ENCODE measurements at places on chromosomes 4 and X.

GRCh38 chrX:47706575-47706974, 47.6 kb upstream of the UXT start:
- no peak for DNase-seq

DNA sequence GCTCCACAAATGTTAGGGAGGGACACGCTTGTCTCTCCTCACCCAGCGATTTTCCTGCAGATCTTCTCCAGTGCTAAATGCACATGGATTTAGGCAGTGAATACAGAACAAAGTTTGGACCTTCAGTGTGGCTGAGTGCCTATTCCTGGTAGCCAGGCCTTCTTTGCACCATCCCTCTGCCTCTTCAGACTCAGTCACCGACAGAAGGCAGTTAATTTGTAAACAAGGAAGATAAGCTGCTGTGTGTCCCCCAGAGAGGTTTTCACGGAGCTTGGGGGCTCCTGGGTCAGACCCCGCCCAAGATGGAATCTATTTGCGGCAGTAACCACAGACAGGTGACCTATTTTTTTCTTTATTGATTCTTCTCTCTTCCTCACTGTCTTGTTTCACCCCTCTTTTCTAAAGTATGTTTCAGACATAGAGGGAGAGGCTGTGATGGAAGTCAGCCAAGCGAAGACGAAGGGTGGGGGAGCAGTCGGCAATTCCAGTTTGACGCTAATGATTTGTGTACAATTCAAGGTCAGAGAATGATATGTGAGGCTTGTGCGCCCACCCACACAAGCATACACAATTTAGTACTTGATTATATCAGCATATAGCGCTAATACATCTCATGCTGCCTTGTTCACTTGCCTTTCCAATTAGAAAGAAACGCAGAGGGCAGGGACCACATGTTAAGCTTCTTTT, 200.8 kb downstream of the MGST2 start:
- DNase-seq = no peak

- no peak for DNase-seq
Observed at GRCh38 chr4:162841753-162842152, 324.9 kb downstream of the NAF1 start.

GRCh38 chrX:25003066-25003849, 12.5 kb downstream of the ARX start:
- no peak for DNase-seq

- peak; percentile 52 for DNase-seq
Observed at GRCh38 chr4:9969526-9970398, 51.5 kb downstream of the SLC2A9 start.

Data from activated CD8-positive, alpha-beta memory T cell treated with anti-CD3 and anti-CD28 coated beads for 24 hours (primary cell).